ENCODE measurements at places on chromosomes 12 and 14. TPM values are rescaled to one million over a fixed set of nuclear protein-coding genes. Genes with fewer than 3 reads are reported as not detected.

- DNase-seq = no peak
Measured at GRCh38 chr14:34978444-34978843, 4.3 kb upstream of the SRP54 start.

- no peak for DNase-seq
Measured at GRCh38 chr12:22529281-22530060, 14.9 kb downstream of the C2CD5 start.

GRCh38 chr14:54025661-54026060 is 69.0 kb upstream of the BMP4 start:
- DNase-seq = no peak

DNA sequence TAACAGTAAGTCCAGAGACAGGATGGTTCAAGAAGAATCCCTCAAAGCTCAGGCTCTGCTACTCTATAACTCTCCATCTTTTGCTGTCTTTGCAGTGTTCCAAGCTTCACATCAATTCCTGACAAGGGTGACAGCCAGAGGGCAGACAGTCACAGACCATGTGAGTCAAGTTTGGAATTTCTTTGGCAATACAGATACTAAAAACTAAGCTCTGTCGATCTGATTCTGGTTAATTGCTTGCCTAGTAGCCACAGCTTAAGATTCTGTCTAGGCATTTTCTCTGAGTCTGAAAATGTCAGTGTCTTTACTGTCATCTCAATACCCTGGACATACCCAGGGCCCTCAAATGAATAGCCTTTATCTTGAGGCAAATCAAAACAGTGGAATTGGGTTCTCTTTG is 153.7 kb downstream of the CEP128 start:
- DNase-seq = no peak

- DNase-seq = peak; percentile 25
Measured at GRCh38 chr14:25237845-25238244, 187.9 kb upstream of the STXBP6 start.

DNA sequence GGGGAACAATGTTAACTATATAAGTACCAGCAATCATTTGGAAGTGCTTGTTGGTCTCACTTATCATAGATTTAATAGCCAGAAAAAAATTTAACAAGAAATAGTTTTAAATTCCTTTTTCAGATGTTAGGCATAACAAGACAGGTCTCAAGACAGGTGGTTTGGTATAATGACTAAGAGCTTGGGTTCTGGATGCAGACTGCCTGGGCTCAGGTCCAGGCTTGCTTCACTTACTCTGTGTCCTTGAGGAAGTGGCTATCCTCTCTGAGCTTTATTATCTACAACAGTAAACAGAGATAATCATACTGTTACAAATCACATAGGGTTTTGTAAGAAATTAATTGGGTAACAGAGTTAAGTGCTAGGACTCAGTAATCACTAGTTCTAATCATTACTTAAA is 338.0 kb upstream of the FLRT2 start:
- DNase-seq = no peak

DNA sequence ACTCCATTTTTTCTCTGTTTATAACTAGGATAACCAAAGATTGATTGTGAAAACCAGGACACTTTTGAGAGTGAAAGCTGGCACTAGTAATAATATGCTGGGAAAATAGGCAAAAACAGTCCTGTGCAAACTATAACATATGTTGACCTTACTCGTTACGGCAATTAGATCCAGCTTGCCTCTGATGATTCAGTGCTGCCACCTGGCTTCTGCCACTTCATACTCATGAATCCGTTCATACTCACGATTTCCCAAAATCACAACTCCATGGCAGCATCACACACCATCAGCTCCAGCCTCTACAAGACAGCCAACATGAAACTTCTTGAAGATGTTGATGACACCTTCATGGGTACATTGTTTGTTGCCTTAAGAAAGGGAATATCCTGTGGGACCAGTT is 49.1 kb upstream of the CAND1 start:
- no peak for DNase-seq

GRCh38 chr14:84806622-84807021 is 723.3 kb upstream of the FLRT2 start:
- DNase-seq = no peak

- no peak for DNase-seq
Measured at GRCh38 chr12:30805959-30806358, 51.2 kb upstream of the CAPRIN2 start.

DNA sequence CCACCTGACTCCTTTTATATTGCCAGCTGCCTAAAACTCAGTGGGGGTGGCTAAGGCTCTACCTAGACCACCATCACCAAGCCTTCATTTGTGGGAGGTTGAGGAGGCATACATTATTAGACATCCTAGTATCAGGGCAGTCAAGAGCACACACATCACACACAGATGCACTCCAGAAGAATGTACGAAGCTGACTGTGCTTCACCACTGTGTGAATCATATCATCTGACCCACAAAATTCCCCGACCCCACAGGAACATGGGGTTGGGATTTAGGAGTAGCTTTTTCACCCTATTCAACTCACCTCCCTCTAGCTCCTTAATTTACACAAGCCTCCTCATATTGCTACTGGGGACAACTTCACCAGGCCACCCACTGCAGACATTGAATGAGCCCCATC is 64.8 kb upstream of the BDKRB2 start:
- DNase-seq = no peak

- no peak for DNase-seq
Measured at GRCh38 chr12:78697817-78698415, 166.7 kb upstream of the SYT1 start.

- no peak for DNase-seq
Measured at GRCh38 chr12:82474181-82474797, 116.0 kb downstream of the METTL25 start.

GALNT16 gene
- total RNA-seq = 124 TPM

RGS6 gene
- total RNA-seq = 1.2 TPM

LARP4 gene
- 33.8 TPM for total RNA-seq

GLI1 gene
- total RNA-seq = 2.3 TPM

FAM222A gene
- total RNA-seq = 18.1 TPM

SOAT2 gene
- not detected for total RNA-seq

KIF5A gene
- total RNA-seq = 314 TPM

METAP2 gene
- 81.8 TPM for total RNA-seq

AJUBA gene
- 0.34 TPM for total RNA-seq

Data from glutamatergic neuron (in vitro differentiated cells).